ENCODE measurements at places on chromosomes 2 and 18.

- no peak for DNase-seq
Observed at GRCh38 chr2:205673312-205673711, 9.0 kb upstream of the NRP2 start.

- DNase-seq: no peak
Observed at GRCh38 chr2:66962716-66963115, 434.4 kb upstream of the ETAA1 start.

DNA sequence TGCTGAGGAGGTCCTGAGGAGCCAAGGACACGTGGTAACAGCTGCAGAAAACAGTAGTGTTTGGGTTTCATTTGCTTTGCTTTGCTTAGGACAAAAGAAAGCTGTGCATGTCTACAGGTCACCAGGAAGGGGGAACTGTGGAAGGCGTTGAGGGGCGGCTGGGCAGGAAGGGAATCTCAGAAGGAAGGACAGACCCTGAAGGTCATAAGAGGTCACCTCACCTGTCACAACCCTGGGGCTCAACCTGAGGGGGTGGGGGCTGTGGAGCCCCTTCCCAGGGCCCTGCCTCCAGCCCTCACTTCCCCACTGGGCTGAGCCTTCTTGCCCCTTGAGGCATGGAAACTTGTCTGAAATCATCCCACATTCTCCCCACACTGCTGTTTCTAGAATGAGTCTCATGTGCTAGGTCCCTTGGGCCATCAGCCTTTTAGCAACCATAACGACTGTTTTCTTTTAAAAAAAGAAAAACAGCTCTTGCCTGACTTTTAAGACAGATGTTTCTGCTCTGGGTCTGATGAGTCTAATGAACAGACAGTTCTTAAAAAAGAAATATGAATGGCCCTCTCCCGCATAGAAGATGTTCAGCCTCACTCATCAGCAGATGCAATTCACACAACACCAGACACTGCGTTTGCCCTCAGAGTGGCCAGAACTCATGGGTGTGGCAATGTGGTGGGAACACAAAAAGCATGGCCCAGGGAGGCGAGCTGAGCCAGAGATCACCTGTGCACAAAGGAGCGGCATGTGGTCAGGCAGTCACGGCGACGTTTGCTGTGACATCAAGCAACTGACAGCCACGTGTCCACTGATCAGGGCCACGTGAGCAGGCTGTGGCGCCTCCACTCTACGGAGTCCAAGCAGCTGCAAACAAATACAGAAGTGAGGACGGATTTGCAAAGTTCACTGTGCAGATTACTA lies 84.0 kb downstream of the SEPTIN10 start:
- DNase-seq: no peak

DNA sequence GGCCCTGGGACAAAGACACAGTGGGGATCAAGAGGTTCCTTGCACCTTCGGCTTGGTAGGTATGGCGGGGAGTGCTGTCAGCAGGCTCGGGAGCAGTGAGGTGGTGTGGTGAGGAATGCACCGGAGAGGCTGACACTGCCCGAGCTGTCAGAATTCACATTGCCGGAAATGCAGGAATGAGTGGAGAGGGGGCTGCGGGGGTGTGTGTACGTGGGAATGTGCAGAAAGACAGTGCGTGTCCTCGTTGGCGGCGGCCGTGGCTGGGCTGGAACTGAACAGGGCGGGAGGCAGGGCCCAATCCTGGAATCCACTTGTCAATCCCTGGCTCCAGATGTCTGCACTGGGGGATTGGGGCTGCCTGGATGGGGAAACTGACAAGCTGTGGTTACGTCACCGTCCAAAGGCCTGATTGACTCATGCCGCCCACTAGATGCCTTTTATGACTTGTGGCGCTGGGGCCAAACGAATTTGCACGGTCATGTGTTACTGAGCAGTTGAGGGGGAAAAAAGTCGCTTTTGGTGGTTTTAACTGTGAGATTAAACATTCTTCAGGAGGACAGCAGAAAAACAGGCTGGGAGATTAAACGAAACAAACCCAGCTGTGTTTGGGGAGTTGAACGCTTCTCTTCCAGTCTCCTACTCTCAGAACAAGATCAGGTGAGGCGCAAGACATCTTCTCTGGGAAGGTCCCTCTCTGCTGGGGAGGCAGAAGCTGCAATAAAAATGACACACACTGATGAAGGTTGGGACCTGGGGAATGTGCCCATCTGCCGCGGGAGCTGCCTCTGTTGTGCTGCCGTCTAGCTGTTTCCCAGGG lies 189.4 kb upstream of the GLI2 start:
- DNase-seq: no peak

DNA sequence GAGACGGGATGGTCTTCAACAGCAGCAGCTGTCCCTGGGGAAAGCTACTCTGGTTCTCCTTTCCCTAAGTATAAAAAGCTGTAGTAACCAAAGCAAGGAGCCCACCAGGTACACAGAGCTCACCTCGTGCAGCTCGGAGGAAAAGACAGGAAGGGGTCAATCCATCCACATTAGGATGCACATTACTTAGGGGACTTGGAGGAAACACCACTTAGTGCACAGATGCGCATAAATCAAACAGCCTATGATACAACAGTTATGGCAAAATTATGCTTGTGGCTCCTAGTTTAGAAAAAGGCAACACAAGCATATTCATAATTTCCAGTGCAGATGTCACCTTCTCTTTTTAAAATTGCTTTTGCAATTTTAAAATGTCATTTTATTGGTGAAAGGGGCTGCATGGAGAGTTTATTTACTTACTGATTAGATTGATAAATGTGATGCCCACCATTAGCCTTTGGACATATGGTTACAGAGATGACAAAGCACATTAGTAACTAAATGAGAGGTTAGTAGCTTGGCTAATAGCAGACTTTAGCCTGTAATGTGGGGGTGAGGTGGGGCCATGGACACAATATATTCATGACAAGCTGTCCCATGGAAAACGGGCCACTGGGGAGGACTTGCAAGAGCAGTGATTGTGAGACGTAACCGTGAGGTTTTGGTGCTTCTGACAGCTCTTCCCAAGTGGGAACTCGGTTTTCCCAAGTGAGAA lies 199.8 kb downstream of the MYT1L start:
- DNase-seq: no peak

All from epithelial cell of proximal tubule (primary cell).